ENCODE measurements at places on chromosomes 7 and 10.

DNA sequence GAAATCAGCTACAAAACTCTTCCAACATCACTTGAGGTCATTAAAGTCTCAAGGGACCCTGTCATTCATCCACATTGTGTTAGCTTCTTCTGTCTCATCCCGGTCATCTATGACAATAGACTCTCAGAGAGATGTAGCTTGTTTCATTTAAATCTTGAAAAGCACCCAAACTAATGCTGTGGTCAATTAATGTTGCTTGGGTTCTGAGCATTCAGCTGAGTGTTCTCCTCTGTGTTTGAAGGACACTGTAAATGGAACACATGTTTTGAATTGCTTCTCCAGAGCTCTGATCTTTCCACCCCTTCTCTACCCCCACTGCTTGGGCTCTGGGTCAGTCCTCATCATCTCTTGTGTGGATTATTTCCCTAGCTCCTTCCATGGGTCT is 19.6 kb upstream of the ADD3 start:
- no peak overlapping the region for H3K4me3 ChIP-seq
- H3K36me3 ChIP-seq, result peaks cover 2% of the 10 kb centered on the region
- no peak overlapping the region for H3K27ac ChIP-seq
- H3K4me1 ChIP-seq, result peaks cover 3% of the 10 kb centered on the region

DNA sequence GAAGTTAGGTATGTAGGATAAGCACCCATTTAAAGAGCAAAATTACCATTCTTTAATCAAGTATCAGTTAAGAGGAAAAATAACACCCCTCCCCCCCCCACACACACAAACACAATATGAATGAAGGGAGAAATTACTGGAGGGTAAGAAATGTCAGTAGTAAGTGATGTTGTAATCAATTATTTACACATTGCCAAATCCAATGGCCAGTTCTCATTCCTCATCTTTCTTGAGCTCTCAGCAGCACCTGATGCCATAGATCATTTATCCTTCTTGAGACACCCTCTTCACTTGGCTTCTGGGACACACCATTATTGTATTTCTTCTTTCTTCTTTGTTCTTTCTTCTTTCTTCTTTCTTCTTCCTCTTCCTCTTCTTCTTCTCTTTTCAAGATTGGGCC is 33.7 kb upstream of the FAM3C start:
- no peaks in the 10 kb centered on the region for H3K36me3 ChIP-seq
- no peak for DNase-seq
- H3K4me1 ChIP-seq, result no peaks in the 10 kb centered on the region
- no peak overlapping the region for H3K4me3 ChIP-seq
- peaks cover 5% of the 10 kb centered on the region for H3K27me3 ChIP-seq

GRCh38 chr10:59993931-59994330 is 87.6 kb upstream of the CCDC6 start:
- peaks cover 25% of the 10 kb centered on the region for H3K27me3 ChIP-seq
- H3K36me3 ChIP-seq, result no peaks in the 10 kb centered on the region
- no peak for DNase-seq
- H3K4me3 ChIP-seq, result no peak overlapping the region

GRCh38 chr10:35606430-35606829 is 1.3 kb downstream of the GJD4 start:
- H3K27me3 ChIP-seq, result peaks cover 70% of the 10 kb centered on the region
- no peaks in the 10 kb centered on the region for H3K36me3 ChIP-seq
- peaks cover 4% of the 10 kb centered on the region for H3K4me1 ChIP-seq

DNA sequence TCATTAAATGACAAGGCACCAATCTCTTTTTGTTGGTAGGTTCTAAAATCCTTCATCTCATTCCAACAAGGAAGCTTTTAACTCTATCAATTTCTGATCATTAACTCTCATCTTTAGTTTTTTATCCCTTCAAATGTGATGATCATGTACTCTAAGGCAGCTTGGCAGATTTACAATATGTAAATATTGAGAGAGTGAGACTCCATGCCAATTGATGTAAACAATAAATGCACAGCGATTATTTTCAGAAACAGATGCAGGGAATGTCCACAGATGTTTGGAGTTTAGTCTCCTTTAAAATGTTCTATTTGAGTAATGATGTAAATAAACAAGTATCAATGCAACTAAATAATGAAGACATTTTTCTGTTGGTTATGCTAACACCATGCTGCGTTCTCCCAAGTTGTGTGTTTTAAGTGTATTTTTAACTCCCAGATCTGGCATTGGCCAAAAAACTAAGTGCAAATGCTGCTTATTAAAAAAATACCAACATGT is 213.8 kb downstream of the AHR start:
- H3K4me3 ChIP-seq, result no peak overlapping the region
- DNase-seq, result no peak
- no peaks in the 10 kb centered on the region for H3K27me3 ChIP-seq
- no peaks in the 10 kb centered on the region for H3K36me3 ChIP-seq

DNA sequence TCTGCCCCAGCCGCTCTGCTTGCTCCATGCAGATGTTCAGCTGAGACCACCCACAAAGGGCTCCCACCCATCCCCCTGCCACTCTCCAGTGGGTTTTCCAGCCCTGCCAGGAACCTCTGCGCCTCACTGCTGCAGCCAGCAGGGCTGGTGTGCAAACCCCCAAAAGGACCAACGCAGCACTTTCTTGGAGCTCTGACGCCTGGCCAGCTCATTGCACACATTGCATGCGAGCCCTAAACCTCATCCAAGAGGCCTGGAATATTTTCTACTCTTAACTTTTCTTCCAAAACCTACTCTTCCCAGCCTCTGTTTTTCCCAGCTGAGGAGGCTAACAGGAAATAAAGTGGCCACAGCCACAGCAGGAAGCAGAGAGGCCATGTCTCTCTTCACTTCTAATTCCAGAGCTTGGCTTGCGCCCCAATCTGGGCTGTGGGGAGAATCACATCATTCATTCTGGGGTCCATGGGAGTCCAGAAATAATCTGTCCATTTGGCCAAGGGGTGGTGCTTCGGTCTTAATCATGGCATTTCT is 4.6 kb upstream of the FAM170B start:
- H3K4me3 ChIP-seq, result no peak overlapping the region
- H3K4me1 ChIP-seq, result no peaks in the 10 kb centered on the region
- no peak for DNase-seq
- no peak overlapping the region for H3K27ac ChIP-seq
- no peaks in the 10 kb centered on the region for H3K36me3 ChIP-seq

- no peaks in the 10 kb centered on the region for H3K27me3 ChIP-seq
- H3K4me3 ChIP-seq, result no peak overlapping the region
- peaks cover 1% of the 10 kb centered on the region for H3K36me3 ChIP-seq
- no peak for DNase-seq
- H3K4me1 ChIP-seq, result peaks cover 20% of the 10 kb centered on the region
Measured at GRCh38 chr7:55431898-55432297, 66.8 kb downstream of the LANCL2 start.

GRCh38 chr7:148408307-148408706 is 182.3 kb upstream of the C7orf33 start:
- peaks cover 20% of the 10 kb centered on the region for H3K27me3 ChIP-seq
- DNase-seq, result no peak
- no peak overlapping the region for H3K4me3 ChIP-seq
- H3K27ac ChIP-seq, result no peak overlapping the region

- no peaks in the 10 kb centered on the region for H3K27me3 ChIP-seq
- no peak for DNase-seq
- no peak overlapping the region for H3K4me3 ChIP-seq
- H3K27ac ChIP-seq, result no peak overlapping the region
- peaks cover 55% of the 10 kb centered on the region for H3K36me3 ChIP-seq
Measured at GRCh38 chr7:7221599-7222038, 39.3 kb downstream of the C1GALT1 start.

DNA sequence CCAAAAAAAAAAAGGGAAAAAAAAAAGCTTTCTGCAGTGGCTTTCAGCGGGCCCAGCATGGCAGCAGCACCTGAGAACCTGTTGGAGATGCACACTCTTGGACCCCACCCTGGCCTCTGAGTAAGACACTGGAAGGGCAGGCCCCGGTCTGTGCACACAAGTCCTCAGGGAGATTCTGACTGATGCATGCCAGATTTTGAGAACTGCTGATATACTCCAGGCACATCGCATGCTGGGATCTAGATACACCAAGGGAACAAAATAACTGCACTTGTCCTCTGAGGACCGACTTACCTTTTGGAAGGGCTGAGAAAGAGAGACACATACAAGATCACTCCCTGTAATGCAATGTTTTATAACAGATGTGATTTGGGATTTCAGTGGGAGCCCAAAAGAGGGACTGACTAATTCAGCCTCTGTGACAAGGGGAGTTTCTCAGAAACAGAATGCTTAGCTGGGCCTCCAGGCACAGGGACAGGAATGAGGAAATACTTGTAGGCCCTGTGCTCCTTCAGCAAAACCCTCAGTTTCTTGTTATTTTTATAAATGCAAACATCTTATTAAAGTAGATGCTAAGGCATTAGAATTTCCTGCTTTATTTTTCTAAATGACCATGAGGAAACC is 8.2 kb downstream of the EGFR start:
- H3K4me3 ChIP-seq, result no peak overlapping the region
- DNase-seq, result no peak
- H3K4me1 ChIP-seq, result no peaks in the 10 kb centered on the region

DNA sequence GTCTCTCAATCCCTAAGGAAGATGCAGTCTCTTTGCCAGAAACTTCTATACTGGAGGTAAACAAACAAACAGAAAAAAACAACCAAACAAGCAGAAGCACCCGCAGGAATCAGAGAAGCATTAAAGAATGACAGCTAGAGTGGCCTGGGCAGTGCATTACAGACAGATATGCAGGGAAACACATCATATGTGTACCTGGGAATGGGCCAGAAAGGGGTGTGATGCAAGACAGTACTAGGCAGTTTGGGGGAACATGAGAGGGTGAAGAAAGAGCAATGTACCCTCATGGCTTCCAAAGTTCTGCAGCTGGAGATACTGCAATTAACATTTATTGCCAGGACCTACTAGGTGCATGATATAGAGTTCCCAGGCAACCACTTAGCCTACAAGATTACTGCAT is 177.3 kb downstream of the TMEM178B start:
- no peaks in the 10 kb centered on the region for H3K4me1 ChIP-seq
- H3K4me3 ChIP-seq, result no peak overlapping the region
- DNase-seq, result no peak
- H3K36me3 ChIP-seq, result no peaks in the 10 kb centered on the region

GRCh38 chr7:108463613-108464012 is 7.4 kb upstream of the NRCAM start:
- peak overlapping the region; percentile 72 for H3K27ac ChIP-seq
- no peaks in the 10 kb centered on the region for H3K36me3 ChIP-seq
- DNase-seq, result peak; percentile 35
- no peaks in the 10 kb centered on the region for H3K27me3 ChIP-seq

DNA sequence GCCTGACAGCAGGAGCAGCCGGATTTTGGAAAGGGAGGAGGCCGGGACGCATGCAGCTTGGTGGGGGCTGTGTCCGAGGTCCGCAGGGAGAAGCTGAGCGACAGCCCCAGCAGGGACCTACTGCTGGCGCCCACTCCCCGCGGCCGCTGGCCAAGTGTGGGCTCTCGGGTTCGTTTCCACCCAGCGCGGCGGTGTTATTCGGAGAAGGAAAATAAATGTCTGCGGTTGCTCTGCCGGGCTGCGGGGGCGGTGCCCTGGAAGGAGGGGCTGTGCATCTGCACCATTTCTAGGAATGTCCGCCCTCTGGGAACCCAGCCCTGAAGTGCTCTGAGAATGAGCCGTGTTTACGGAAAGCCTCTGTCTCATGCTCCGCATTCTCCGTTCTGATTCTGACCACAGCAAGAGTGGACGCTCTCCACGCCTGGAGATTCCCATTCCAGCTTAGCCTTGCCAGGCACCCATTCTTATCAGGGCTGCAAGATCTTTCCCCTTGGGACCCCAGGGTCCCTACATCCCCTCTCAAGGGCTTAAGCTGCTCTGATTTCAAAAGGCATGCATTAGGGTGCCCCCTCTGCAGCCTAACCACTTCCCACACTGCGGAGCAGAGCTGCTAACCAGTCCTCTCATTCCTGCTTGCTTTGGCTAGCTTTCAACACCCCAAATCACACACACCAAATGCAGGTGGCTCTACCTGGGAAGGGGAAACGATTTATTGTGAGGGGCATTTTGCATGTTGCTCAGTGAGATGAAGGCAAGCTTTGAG is 256.6 kb upstream of the GLI3 start:
- H3K27me3 ChIP-seq, result peaks cover 38% of the 10 kb centered on the region
- H3K4me3 ChIP-seq, result no peak overlapping the region
- no peak overlapping the region for H3K27ac ChIP-seq
- H3K4me1 ChIP-seq, result peaks cover 6% of the 10 kb centered on the region

- peaks cover 3% of the 10 kb centered on the region for H3K27me3 ChIP-seq
- peaks cover 5% of the 10 kb centered on the region for H3K4me1 ChIP-seq
- DNase-seq, result no peak
Measured at GRCh38 chr10:102202386-102202785, 23.7 kb upstream of the ELOVL3 start.

GRCh38 chr10:60443346-60443745 is 53.7 kb upstream of the ANK3 start:
- no peaks in the 10 kb centered on the region for H3K36me3 ChIP-seq
- H3K27ac ChIP-seq, result no peak overlapping the region
- DNase-seq, result no peak
- peaks cover 2% of the 10 kb centered on the region for H3K4me1 ChIP-seq
- peaks cover 4% of the 10 kb centered on the region for H3K27me3 ChIP-seq
- H3K4me3 ChIP-seq, result no peak overlapping the region

- no peak for DNase-seq
- H3K36me3 ChIP-seq, result no peaks in the 10 kb centered on the region
- no peak overlapping the region for H3K4me3 ChIP-seq
- H3K27me3 ChIP-seq, result peaks cover 17% of the 10 kb centered on the region
Measured at GRCh38 chr10:28738200-28738599, 60.9 kb downstream of the BAMBI start.

DNA sequence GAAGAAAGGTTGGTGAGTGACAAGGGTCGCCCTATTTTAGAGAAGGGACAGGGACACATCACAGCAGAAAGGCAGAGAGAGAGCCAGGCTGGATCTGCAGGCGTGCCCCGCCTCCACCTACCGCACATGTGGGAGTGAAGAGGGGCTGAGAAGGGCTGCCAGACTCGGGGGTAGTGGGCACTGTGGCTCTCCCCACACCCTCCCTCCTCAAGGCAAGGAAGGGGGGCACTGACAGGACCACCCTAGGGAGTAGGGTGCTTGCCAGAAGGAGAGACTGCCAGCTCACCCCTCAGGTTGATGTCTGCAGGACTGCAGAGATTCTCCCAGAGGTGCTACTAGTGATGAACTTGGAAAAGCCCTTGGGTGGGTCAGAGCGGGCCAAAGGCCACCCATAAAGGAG is 62.8 kb upstream of the ZRANB1 start:
- H3K4me3 ChIP-seq, result no peak overlapping the region
- no peak for DNase-seq
- H3K27ac ChIP-seq, result no peak overlapping the region
- H3K36me3 ChIP-seq, result no peaks in the 10 kb centered on the region

GRCh38 chr7:1713502-1714484 is 43.7 kb downstream of the ELFN1 start:
- DNase-seq, result no peak
- no peak overlapping the region for H3K27ac ChIP-seq
- no peaks in the 10 kb centered on the region for H3K4me1 ChIP-seq
- H3K36me3 ChIP-seq, result no peaks in the 10 kb centered on the region

GRCh38 chr7:91446819-91447218 is 182.6 kb downstream of the FZD1 start:
- H3K4me1 ChIP-seq, result no peaks in the 10 kb centered on the region
- no peaks in the 10 kb centered on the region for H3K27me3 ChIP-seq
- H3K36me3 ChIP-seq, result no peaks in the 10 kb centered on the region
